ENCODE measurements at places on chromosomes 2 and 18.
A peak's percentile ranks its signal among the peaks of the same experiment; 100 is the strongest.

DNA sequence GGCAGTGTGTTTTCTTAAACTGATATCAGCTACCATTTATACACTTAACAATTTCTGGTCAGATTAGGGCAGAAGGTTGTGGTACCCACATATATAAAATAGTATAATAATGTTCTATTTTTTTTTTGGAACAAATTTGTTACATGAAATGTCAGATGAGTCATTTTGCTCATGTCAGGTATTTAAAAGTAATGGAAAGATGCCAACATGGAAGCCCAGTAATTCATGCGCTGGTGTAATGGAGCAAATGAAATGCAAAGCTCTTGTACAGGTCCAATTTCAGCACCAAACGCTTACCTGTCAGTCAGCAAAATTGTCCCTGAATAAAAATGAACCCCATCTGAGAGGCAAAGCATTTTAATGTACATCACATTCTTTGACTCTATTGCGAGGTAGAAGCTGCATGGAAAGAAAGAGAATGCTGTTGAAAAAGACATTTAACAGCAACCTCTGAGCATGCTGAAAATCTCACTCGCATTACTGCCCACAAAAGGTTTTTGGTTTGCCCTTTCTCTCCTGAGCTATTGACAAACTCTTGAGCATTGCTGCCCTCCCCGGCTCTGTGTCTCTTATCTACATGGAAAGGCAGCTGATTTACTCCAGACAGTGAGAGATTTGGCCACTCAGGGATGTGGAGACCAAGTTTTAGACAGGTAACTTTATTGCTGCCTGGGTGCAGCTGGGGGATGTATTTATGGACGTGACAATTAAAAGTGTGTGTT, 217.5 kb downstream of the CAMKMT start:
- DNase-seq = peak; percentile 9

- DNase-seq = peak; percentile 51
Observed at GRCh38 chr2:113180131-113180946, 6.6 kb downstream of the PSD4 start.

- no peak for DNase-seq
Observed at GRCh38 chr2:184336688-184337087, 261.6 kb upstream of the ZNF804A start.

DNA sequence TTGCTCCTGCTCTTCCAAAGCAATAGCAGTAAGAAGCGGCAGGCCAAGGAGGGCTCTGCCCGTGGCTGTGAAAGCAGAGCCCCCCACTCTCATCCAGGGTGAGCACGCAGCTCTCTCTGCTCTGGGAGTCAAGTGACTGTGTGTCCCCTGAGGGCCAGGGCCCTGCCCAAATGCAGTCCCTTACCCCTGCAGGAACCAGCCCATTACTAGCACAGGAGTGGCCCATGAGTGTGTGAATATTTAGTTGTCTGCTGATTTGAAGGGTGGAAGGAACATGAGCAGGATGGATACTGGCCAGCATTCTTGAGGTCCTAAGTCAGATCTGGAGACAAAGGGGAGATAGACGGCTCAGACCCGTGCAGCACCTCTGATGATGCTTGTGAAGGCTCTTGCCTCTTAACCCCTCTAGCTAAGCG, 69.7 kb upstream of the FOSL2 start:
- DNase-seq = no peak

- DNase-seq = no peak
Observed at GRCh38 chr2:23379220-23379695, 5.7 kb upstream of the KLHL29 start.

- DNase-seq = no peak
Observed at GRCh38 chr2:48605482-48606175, 12.0 kb upstream of the GTF2A1L start.

DNA sequence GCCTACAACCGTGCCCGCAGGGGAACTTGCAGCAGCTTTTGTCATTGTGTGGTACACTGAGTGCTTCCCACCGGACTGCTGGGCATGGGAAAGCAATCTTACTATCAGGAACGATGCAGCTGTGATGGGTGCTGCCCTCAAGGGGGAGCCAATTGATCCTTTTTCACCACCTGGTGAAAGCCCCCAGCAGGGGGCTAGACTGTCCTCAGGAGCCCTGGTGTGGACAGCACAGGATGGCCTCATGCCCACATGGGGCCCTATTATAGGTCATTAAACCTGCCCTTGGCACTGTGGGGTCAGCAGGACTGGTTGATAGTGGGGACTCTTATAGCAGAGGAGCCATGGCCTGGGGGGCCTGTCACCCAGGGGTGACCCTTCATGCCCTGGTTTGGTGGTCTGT, 172.2 kb downstream of the GLI2 start:
- no peak for DNase-seq

GRCh38 chr2:202109139-202109736, 36.2 kb downstream of the KIAA2012 start:
- no peak for DNase-seq

GRCh38 chr2:11026286-11026921, 114.7 kb downstream of the KCNF1 start:
- no peak for DNase-seq

DNA sequence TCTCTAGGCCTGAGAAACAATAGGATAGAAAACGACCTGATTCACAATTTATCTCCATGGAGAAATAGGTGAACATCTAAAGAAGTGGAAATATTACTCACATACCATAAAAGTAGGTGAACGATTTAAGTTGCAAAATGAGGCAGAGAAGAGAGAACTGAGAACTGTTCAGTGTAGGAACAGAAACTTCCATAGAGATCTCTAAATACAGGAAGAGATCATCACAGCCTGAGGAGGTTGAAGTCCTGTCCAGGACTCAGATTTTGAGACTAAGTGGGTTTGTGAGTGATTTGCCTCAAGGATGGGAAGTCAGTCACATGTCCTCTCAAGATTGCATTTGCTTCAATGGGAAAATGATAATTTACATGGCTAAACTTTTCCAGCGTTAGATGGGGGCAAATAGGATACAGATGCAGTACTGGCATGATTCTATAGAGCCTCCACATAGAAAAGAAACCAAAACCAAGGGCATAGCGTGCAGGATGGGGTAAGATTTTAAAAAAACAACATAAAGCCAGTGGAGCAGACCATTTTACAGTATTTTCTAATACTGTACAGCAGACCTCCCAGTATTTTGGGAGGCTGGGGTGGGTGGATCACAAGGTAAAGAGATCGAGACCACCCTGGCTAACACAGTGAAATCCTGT, 68.8 kb downstream of the MEP1B start:
- no peak for DNase-seq

DNA sequence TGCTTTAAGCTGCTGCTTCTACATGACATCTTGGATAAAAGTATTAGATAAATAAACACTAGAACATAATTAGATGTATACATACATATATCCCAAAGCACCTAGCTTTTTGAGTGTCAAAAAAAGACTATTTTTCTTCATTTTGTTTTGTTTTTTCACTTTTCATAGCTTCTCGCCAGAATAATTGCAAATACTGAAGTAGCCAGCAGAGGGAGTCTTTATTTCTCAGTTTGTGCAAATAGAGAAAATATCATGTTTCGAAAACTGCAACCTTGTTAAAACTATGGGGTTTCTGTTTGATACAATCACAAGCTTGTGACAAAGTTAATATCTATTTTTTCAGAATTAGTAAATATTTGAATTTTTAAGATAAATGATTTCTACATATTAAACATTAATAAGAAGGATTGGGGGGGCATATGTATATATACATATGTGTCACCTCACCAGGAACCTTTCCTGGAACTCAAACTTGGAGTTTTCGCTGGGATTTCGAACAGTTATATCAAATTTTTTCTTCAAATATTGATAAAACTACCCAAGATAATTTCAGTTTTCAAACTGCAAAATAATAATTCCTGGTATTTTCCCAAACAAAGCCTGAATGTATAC, 61.0 kb downstream of the GRB14 start:
- no peak for DNase-seq

DNA sequence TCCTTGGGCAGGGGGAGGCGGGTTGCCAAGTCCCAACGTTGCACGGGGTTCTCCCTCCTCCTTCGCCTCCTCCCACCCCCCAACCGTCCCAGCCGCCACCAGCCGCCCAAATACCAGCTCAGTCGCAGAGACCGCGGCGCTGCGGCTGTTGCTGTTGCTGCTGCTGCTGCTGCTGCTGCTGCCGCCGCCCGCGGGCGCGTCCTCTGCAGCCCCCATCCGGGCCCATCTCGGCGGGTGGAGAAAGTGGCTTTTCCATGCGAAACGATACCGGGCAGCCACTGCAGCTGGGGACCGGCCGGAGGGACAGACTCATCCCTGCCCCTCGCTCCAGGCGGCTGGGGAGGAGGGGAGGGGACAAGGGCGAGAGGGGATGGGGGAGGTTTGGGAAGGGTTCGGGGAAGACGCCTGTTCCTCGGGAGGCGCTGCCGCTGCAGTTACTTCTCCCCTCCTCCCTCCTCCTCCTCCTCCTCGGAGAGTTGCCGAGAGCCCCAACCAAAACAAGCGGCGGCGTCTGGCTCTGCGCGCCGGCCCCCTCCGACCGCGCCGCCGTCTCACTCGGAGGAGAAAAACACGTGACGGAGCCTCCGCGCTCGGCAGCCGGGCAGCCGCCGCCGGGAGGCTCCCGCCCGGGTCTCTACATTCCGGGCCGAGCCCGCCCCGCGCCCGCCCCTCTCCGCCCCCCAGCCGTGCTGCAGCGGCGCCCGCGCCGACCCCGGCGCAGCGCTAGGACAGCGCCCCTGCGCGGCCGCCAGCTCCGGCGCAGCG, at the start of gene IRS1:
IRS1 (minus strand) TSS at position 610 of the 765 bp plus-strand sequence. CDS start 1,082 bp downstream, outside the sequence.
- DNase-seq = peak; percentile 82

- DNase-seq = no peak
Observed at GRCh38 chr2:130286983-130287655, 55.6 kb upstream of the IMP4 start.

GRCh38 chr18:45155526-45155925, 459.8 kb upstream of the SLC14A2 start:
- DNase-seq = no peak

DNA sequence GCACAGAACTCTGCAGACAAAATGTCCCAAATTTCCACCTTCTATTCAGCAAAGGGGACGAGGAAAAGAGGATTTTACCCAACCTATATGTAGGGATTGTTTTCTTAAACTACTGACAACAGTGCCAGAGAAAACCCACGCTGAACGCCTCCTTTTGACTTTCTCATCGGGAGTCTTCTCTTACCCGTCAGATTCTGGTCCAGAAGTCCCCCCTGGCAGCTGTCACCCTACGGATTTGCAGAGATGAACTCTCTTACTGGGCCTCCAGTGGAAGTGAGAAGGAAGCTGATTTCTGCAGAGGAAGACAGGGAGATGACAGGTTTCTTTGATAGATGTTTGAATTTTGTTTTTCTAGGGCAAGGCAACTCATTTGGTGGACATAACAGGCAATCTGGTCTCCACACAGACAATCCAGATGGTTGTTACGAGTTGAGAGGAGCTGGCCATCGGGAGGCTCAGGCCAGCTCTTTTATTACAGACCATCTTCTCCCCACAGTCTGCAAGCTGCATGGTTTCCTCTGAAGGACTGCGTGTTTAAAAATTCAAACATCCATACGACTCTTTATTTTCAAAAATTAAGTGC, 804.3 kb downstream of the RNF144A start:
- DNase-seq = no peak

DNA sequence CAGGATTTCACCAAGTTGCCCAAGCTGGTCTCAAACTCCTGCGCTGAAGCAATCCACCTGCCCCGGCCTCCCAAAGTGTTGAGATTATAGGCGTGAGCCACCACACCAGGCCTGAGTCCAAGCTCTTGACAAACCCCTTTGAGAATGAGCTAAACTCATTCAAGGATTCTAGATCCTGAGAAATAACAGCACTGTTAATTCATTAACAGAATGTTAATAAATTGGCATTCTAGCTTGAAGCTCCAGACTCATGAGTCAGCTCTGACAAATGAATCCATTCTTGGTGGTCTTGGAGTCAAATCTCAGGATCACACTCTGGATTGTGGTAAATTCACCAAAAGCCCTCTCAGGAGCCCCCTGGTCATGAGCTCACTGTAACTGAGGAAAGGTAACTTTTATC, 1.8 kb downstream of the NARS1 start:
- DNase-seq = no peak

- DNase-seq = no peak
Observed at GRCh38 chr18:64253873-64254272, 105.0 kb upstream of the LINC00305 start.

DNA sequence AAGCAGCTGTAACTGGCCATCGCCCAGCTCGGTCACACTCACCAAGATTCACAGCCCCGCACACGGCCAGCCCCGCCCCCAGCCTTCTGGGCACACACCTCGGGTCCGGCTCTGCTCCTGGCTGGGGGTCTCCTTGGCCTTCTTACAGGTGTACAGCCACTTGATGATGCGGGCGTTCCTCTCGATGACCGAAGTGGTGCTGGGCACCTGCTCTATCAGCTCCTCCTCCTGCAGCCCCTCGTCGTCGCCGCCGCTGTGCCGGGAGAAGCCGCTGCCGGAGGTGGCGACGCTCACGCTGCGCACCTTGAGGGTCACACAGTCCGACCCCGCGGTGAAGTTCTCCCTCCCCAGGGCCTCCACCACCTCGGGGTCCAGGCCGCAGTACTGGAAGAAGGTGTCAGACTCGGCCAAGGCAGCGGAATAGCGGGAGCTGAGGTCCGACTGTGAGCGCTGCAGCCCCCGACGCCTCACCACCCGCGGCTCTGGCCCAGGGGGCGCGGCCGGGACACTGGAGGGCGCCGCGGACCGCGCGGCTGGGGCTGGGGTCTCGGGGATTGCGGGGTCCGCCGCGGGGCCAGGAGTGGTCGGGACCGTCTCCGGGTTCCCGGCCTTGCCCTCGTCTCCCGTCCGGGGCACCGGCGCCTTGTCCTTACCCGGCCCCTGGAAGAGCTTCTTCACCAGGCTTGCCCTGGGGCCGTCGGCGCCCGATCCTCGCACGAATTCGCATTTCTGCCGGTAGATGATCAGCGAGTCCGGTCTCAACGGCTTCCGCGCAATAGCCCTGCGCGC, 769 bp downstream of the FAM110C start:
- DNase-seq = peak; percentile 32

DNA sequence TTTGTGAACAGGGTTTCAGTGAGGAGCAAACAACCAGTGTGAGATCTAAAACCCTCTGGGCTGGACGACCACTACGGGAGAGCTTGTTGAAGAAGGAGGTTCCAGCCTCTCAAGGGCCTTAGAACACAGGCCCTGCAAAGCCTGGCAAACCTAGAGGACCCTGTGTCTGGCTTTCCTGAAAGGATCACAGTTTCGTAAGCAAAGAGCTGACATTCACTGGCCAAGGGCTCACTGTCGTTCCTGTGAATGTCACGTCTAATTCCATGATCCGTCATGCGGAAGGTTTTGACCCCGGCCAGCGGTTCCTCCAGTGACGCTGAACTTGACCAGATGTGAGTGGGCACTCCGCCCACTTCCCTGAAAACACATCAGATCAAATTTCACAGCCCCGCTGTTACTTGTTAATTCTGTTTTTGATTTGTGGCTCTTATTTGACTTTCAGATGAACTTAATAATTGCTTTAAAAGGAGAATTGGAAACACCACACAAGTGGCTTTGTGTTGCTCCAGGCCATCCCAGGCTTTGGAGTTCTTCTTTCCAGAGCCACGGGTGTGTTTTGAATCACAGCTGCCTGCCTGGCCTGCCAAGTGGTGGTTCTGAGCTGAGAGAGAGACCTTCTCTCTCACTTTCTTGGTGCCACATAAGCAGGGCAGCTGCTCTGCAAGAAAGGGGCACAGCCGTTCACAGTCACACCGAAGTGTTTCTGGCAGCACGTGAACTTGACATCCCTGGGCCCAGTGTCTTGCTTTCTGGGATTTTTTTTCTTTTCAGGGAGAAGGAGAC, 308.4 kb downstream of the NDUFA10 start:
- no peak for DNase-seq

GRCh38 chr2:143577489-143577888, 448.3 kb downstream of the ARHGAP15 start:
- no peak for DNase-seq

- peak; percentile 56 for DNase-seq
Observed at GRCh38 chr2:28678944-28679343, 72.7 kb upstream of the PPP1CB start.

- no peak for DNase-seq
Observed at GRCh38 chr2:157508676-157509075, 64.8 kb upstream of the CYTIP start.
